Bone marrow (tissue), 2 donors: ENCODE measurements at places on chromosomes 1 and 21.

DNA sequence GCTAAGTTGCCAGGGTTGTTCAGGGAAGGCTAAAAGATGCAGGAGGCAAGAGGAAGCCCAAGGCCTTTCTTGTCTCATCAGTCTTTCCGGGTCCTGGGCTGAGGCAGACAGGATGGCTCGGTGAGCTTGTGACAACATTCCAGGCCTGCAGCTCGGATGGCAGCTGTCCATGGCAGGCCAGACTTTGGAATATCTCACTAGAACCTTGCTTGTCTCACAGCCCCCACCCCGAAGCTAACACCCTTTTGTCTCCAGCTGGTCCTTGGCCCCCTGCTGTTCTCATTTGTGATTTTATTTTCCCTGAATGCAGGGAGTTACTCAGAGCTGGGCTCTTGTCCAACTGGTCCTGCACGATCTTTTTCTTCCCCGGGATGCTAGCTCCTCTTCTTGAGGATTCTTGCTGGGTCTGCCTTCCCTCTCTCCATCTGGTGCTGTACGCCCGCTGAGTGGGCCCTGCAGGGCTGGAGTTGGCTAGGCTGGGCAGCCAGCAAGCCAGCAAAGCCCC lies 477.2 kb upstream of the CAMK1G start:
- no peak for DNase-seq

DNA sequence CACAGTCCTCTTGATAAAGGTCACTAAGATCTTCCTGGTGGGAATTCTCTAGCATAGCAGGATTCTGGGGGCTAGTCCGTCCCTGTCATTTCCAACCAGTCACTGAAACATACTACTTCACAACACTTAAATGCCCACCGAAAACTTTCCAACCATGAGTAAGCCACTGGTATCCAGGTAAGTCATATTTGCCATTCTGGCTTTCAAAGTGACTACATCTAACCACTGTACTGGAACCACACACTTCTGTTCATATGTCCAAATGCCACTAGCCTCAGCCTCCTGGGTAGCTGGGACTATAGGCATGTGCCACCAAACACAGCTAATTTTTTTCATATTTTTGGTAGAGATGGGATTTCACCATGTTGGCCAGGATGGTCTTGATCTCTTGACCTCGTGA lies 64.3 kb upstream of the VANGL1 start:
- DNase-seq = no peak

DNA sequence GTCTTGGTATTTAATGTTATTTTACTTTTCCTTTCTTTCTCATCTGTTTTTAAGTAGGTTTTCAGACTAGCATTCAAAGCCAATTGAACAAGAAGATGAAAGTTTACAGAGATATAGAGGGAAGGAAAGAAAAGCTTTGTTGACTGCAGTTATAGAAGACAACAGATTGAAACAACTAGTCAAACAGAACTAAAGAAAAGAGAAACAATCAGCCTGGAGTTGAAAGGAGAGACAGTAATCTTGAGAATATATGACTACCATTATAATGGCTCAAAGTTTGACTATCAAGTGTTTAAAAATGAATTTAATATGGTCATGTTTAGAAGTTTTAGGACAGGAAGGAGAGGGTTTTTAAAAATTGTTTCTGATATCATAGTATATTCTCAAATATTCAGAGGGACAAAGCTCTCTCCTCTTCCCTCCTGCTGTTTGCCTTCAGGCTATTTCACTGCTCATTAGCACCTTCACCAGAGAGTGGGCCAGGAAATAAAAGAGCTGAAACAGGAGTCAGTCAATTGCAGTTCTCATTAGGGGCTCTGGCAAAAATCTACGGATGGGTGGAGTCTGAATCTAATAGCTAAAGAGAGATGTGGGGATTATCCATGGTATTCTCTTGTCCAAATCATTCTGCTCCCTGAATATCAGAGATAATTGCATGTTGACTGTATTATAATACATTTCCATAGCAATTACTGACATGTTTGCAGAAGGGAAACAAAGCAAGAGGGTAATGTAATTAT lies 577.8 kb downstream of the BRINP3 start:
- DNase-seq = no peak

DNA sequence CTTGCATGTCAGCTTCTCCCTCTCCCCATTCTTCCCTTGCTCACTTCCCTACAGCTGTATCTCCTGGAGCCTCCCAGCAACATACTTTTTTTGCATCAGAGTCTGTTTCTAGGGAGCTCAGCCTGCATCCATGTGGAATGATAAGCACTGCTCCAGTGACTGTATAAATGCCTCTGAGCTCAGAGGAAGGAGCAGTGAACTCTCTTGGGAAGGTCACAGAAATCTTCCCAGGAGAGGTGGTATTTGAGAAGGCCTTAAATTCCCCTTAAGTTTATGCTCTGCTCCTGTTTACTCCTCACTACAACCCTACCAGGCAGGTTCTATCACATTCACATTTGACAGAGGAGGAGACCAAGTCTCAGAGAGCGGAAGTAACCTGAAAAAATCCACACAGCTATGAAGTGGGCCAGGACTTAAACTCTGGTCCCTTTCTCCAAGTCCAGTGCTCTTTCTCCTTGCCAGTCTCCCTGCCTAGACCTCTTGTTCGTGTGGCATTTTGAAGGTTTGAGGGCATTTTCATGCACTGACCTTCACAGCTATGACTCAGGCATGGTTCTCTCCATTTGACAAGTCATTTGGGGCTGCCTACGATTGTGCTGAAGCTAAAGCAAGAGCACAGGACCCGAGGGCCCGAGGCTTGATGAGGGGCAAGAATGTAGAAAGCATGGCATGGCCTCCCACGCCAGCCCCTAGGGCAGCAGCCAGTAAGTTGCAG lies 5.6 kb upstream of the UBXN10 start:
- DNase-seq = no peak

GRCh38 chr1:92901126-92901525 lies 60.1 kb downstream of the DIPK1A start:
- DNase-seq = no peak

DNA sequence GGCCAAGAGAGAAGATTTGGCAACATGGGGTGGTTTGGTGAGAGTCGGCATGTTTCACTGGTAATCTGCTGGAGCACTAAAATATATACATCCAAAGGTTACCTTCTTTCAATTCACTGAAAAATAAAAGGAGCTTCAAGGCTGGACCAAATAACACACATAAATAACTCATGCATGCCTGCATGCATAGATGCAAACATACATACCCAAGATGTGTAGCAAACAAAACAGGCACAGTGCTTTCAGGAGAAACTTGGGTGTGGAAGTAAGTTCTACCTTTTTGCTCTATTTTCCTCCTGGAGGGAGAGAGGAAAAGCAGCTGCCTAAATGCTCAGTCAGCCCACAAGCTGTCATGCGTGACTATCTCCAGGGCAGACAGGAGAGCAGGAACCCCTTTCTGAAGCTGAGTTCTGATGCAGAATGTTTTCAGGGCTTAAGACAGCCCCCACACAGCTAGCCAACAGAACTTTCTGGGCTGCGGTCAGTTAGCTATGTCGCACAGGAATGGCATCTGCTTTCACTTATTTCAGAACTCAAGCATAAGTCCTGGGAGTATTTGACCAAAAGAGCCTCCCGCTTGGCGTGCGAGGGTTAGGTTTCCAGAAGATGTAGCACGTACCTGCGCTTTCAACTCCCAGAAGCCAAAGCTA lies 166.2 kb downstream of the TOMM20 start:
- no peak for DNase-seq

- DNase-seq = no peak
Measured at GRCh38 chr1:169508432-169509338, 22.9 kb upstream of the SLC19A2 start.

GRCh38 chr21:24829397-24829796 lies 777.9 kb downstream of the MRPL39 start:
- DNase-seq = no peak

DNA sequence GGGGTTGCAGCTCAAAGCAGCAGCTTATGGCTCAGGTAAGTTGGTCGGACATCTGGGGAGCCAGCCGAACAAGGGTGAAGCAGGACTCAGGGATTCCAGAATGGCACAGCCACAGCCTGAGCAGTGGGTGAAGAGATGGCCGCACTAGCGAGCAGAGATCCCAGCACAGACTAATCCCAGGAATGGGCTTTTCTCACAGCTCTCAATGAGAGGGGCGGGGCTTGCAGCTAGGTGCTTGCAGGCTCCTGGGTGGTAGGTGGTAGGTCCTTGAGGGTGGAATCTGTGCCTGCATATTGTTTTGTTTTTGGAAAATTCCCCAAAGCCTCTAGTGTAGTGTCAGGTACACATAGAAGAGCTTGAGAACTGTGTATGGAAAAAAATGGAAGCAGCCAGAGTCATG lies 9.0 kb downstream of the KIAA0040 start:
- no peak for DNase-seq

- no peak for DNase-seq
Measured at GRCh38 chr1:240820816-240821215, 208.9 kb upstream of the GREM2 start.

DNA sequence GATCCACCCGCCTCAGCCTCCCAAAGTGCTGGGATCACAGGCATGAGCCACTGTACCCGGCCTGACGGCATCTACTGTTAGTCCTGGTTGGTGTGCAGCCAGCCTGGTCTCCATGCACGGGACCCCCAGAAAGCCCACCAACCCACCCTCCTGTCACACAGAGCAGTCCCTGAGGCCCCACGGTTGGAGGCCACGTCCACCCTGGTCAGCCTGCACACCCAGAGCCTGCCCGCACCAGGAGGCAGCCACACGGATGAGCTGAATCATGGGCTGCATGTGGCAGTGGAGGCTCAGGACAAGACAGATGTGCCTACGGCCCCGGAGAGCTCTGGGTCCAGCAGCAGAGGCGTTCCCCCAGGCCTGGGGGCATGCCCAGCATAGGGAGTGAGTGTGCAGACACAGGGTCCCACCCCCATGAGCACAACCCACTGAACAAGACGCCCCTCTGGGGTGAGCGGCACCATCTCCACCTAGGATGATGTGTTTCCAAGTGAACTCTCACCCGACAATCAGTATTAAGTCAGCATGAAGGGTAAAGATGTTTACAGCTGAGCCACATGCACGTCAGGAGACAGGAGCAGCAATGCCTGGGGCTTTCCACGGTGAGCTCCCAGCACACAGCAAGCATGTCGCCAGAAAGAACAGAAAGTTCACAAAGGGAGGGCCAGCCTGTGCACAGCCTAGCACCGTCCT lies 102.1 kb downstream of the WDR4 start:
- DNase-seq = no peak

DNA sequence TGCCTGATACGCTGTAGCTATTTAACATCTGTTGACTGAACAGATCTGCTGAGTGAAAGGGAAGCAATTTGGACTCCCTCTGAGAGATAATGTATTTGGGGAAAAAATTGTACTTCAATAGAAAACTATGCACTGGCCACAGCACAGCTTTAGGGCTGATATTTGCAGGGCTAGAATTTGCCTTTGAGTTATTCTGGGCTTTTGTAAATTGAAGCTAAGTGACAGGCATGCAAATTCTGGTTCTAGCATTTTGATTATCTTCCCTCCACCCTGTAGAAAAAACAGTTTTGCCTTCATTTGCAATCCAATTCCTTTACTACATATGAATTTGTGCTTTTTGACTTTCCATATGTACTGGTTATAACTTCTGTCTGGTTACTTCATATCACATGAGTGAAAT lies 7.9 kb downstream of the KYAT3 start:
- no peak for DNase-seq
